ENCODE measurements at places on chromosomes 4 and X.

GRCh38 chrX:51571874-51572273 is 46.8 kb downstream of the CENPVL3 start:
- DNase-seq: no peak

DNA sequence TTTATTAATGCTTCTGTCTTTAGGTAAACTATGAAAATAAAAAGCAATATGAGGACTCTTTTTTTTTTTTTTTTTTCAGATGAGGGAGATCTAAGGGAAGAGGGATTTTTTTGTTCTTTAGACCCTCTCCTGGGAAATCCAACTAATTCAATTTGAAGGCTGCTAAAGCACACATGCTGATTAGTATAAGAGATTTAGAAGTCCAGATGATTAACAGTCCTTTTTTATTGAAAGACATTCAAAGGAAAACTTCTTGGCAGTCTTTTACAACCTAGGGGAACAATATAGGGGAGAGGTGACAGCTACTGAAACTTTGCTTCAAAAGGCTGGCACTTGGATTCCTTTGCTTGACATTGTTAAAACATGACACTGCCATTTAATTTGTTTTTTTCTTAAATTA is 602.5 kb downstream of the RAPGEF2 start:
- no peak for DNase-seq

DNA sequence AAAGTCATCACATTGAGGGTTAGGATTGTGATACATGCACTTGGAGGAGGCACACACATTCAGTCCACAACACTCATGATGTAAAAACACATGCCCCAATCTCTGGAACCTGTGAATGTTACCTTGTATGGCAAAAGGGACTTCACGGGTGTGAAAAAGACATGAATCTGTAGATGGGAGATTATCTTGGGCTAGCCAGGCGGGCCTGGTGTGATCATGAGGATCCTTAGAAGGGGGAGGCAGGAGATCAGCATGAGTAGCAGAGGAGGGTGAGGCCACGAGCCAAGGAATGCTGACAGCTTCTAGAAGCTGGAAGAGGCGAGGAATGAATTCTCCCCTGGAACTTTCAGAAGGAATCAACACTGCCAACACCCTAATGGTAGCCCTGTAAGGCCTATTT is 77.5 kb upstream of the ENPP6 start:
- no peak for DNase-seq

GRCh38 chrX:133586443-133586842 is 171.2 kb upstream of the GPC4 start:
- DNase-seq: no peak

GRCh38 chr4:56050625-56051024 is 101.9 kb downstream of the CEP135 start:
- no peak for DNase-seq

- no peak for DNase-seq
These were observed 25.2 kb upstream of the GLOD5 start for GRCh38 chrX:48736303-48736702.

DNA sequence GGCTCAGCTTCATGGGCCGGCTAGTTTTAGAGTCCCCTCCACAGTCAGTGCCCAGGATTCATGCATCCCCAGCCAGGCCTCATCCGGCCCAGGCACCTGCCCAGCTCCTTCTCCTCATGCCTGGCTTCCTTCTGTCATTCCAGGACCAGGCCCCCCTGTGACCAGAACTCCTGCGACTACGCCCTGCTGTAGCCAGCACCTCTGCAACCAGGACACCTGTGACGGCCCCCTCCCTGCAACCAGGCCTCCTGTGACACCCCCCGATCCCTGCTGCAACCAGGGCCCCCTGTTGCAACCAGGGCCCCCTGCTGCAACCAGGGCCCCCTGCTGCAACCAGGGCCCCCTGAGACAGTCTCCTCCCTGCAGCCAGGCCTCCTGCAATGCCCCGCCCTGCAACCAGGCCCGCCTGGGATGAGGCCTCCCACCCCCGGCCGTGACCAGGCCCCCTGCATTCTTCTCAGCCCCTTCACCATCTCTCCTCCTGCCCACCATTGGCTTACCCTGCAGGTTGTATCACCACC is 46.8 kb downstream of the HTRA3 start:
- DNase-seq: no peak

GRCh38 chrX:85109235-85109634 is 105.6 kb downstream of the APOOL start:
- no peak for DNase-seq

- DNase-seq: no peak
These were observed 323.2 kb downstream of the ARHGAP24 start for GRCh38 chr4:85798012-85798770.

GRCh38 chrX:27086237-27086636 is 376.9 kb downstream of the PPP4R3C start:
- no peak for DNase-seq

- no peak for DNase-seq
These were observed 1068.8 kb downstream of the ARAP2 start for GRCh38 chr4:35175487-35175886.

- DNase-seq: no peak
These were observed 109.6 kb downstream of the TNIP2 start for GRCh38 chr4:2646396-2647149.

DNA sequence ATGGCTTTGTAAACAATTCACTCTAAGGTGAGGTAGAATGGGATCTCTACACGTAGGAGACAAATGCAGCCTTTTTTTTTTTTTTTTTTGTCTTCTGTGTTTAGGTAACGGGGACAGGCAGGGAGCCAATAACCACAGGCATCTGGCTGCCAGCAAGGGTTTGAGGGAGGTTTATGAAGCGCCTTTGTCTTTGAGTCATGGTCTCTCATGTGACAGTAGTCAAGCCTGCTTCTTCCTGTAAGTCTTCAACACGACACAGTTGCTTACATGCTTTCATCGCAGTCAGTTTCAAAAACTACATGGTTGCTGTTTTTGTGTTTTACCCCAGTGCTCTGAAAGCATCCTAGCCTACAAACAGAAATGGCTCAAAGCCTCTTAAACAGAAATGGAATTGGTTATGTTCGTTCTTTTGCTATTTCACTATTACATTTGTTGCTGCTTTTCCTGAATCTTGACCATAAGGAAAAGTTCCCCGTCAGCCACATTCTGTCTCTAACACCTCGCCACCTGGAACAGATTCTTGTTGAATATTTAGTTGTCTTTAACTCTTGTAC is 127.8 kb upstream of the METTL14 start:
- DNase-seq: no peak

GRCh38 chrX:19176901-19177630 is 54.8 kb upstream of the ADGRG2 start:
- no peak for DNase-seq

DNA sequence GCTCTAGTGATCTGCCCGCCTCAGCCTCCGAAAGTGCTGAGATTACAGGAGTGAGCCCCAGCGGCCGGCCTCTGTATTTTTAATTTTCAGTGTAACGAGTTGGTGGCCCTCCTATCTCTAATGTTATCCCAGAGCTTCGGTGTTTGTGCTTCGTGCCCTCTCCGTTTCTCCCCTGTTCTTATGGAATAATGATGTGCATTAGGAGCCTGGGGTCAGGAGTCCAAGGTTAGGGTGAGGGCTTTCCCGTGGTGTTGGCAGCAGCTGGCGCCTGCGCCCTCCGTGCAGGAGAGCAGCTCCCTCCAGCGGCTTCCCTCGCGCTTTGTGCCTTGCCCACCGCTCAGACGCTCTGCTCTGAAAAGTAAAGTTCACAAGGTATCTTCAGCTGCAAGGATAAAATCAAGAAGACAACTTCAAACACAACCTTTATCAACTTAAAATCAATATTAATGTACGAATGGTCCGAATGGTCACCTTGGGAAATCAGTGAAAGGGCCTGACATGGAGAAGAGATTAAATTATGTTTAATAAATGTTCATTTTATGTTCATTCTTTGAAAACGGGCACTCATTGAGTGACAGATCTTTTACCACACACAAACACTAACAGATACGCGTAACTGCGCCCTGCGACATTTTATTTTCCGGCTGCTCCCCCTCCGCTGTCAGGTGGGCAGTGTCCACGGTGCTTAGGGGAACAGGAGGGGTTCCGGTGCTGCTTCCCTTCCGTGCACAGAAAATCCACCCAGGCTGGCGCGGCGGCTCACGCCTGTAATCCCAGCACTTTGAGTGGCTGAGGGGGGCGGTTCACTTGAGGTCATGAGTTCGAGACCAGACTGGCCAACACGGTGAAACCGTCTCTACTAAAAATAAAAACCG is 62.4 kb downstream of the TRAPPC11 start:
- DNase-seq: peak; percentile 20

- DNase-seq: no peak
These were observed 18.9 kb downstream of the TMPRSS11E start for GRCh38 chr4:68466185-68466584.

DNA sequence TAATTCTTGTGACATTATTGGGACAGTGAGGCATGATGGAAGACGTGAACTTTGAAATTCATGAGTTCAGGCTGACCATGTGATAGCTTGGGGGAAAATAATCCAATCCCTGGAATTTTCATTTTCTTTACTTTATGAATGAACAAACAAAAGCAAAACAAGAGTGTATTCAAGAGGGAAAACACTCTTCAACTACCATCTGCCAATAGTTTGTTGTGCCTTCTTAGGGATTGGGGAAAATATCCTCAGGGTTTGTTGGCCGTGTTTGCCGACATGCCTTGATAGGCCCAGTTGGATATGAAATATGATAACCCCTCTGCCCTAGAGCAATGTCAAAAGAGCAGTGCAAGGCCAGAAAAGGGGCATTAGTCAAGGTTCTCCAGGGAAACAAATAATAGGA is 80.8 kb upstream of the CLNK start:
- DNase-seq: no peak

DNA sequence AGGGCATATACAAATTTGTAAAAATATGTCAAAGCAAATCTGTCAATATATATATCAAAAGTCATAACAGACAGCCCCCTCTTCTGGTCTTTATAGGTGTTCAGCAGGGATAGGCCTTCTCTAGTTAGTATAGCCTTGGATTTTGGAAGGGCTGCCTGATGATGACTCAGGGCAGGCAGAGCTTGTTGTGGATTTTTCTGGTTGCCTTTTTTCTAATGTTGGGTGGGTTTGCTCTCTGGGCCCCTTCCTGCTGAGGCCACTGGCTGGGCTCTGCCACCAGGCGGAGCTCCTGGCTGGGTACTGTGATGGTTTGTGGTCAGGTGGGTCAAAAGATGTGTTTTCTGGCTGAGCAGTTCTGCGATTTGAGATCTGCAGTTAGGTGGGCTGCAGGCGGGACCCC is 294.2 kb downstream of the GRIA2 start:
- no peak for DNase-seq

GRCh38 chr4:1234811-1235292 is 14.1 kb downstream of the CTBP1 start:
- no peak for DNase-seq

DNA sequence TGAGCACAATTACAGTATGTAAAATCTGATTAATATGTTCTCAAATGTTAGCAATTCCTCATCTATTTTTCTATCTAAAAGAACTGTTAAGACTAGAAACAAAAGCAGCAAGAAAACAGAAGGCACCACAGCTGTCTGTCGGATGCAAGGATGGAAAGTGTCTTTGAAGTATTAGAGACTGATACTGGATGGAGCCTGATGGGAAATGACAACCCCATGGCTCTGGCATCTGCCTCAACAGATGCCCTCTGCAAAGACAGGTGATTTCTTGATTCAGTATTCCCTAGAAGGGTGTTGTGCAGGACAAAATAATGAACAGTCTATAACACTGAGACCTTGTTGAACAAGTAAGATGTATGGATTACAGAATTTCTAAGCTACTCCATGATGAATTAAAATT is 19.7 kb downstream of the LRCH2 start:
- no peak for DNase-seq

- DNase-seq: peak; percentile 48
These were observed at the start of gene MTMR1 for GRCh38 chrX:150692831-150693724. Gene MTMR1 (plus strand): TSS chrX:150693396. CDS start chrX:150693531, 135 bp downstream.

DNA sequence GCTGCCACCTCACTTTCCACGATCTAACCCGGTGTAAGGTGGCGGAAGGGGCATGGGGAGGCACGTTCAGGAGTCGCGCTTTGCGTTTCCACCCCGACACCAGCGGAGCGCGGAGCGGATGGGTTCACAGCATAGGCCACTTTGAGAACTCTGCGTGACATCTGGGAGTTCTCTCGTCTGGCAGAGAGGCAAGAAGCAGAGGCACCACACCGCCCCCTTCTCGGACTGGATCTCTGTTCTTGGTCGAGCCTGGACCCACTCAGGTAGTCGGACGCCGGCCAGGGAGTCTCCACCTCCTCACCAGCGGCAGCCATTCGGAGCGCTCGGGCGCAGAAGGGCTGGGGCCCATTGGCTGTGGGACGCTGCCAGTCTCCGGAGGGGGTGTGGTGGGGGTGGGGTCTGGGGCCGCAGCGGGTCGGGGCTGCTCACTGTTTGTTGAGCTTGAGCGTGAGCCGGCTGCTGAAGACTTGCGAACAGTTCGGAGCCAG is at the start of gene DACH2:
DACH2 (plus strand) TSS at position 428 of the 488 bp plus-strand sequence.
- DNase-seq: no peak

DNA sequence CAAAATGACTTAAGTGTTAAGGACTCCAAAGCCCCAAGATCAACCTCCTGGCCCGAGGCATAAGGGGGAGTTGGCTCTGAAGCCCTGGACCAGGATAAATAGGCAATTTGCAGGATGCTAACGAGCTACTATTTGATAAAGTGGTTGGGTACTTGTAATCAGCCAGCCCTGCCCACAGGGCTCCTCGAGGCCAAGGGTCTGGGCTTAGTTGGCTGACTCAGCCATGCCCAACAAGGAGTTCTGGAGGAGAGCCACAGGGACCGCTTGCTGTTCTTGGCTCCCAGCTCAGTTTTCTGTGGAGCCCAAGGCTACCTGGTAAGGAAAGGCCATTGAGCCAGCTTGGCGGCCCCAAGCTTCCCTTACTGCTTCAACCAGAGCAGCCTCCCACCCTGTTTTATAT is 7.8 kb downstream of the HMGB3 start:
- DNase-seq: no peak

DNA sequence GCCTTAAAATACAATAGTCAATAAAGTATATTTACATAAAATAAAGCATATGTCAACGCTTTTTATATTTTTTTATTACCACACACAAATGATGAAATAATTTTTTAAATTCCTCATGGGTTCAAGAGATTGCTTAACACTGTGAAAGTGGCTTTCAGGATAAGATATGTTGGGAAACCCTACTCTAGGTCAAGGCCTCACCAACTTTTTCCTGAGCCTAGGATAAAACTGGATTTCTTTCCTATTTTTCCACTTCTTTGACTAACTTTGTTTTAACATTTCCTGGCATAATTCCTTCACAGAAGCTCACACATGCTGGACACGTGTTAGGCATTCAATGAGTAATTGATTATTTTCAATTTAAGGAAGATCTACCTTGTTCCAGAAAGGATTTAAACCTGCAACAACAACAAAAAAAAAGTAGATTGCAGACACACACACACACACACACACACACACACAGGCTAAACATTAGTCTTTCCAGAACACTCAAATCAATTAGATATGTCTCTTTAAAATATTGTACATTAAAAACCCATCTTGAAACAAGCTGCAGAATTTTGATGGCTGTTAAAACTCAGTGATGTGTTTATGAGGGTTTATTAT is 9.1 kb downstream of the KLB start:
- DNase-seq: no peak

- no peak for DNase-seq
These were observed 340.9 kb upstream of the FGF13 start for GRCh38 chrX:139052461-139052860.

GRCh38 chrX:151985531-151985930 is 11.1 kb upstream of the GABRE start:
- DNase-seq: no peak

All from effector CD8-positive, alpha-beta T cell (primary cell).